C1 segment of cervical spinal cord (tissue), 14 donors: ENCODE measurements at places on chromosomes 6 and 20.
A peak's percentile ranks its signal among the peaks of the same experiment; 100 is the strongest.

DNA sequence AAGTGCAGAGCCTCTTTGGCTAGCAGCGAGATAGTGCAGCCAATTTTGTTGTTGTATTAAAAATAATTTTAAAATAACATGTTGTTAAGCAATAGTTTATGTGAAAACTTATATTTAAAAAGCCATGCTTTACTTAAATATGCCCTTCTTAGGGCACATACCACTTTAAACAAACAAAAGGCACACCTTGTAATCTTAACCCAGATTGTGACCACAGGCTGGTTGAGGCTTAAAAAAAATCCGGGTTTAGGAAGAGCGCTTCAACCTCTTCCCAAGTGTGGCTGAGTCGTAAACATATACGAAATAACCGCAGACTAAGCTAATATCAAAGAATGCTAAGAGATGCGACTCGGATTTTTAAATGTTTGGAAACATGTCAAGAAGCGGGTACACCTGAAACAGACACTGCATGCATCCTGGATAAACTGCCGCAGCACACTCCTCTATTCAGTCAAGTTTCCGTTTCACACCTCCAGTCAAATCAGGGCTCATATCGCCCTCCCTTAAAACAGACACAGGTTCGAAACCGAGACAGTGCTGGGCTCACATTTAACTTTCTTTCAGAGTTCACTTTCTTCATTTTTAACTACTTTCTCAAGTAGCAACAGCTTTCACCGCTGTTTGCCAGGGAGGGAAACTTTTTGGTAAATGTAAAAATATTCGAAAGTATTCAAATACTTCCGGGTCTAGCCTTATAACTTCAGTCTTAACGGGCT lies 1.5 kb downstream of the DEK start:
- DNase-seq = no peak

- no peak for DNase-seq
Measured at GRCh38 chr6:39072830-39073229, 24.2 kb downstream of the GLP1R start.

DNA sequence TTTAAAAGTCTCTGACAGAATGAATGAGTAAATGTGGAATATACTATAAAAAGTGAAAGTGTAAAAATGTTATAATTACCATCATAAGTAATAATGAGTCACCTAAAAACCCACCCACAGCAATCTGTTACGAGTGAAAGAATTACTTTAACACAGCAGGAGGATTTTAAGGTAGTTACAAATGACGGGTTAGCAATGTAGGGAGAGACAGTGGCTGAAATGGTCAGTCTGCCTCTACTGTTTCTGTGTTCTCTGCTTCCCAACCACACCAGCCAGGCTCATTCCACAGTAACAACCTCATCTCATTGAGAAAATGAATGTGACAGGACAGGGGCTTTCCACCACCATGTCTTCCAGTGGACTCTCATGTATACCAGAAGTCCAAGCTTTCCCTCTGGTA lies 124.4 kb upstream of the KCNK16 start:
- no peak for DNase-seq

DNA sequence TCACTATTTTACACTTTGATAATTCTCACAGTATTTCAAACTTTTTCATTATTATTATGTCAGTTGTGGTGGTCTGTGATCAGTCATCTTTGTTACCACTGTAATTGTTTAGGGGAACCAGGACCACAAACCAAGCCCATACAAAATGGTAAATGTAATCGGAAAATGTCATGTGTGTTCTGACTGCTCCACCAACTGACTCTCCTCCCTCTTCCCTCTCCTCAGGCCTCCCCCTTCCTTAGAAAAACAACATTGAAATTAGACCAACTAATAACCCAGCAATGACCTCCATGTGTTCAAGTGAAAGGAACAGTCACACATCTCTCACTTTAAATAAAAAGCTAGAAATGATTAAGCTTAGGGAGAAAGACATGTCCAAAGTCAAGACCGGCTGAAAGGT lies 63.8 kb downstream of the GMDS start:
- no peak for DNase-seq

GRCh38 chr6:5151955-5152401 lies 66.8 kb downstream of the PPP1R3G start:
- DNase-seq = no peak

- peak; percentile 77 for DNase-seq
Measured at GRCh38 chr6:28943557-28944411, 20.0 kb upstream of the TRIM27 start.

GRCh38 chr6:125904871-125905270 lies 51.7 kb upstream of the HINT3 start:
- DNase-seq = no peak

DNA sequence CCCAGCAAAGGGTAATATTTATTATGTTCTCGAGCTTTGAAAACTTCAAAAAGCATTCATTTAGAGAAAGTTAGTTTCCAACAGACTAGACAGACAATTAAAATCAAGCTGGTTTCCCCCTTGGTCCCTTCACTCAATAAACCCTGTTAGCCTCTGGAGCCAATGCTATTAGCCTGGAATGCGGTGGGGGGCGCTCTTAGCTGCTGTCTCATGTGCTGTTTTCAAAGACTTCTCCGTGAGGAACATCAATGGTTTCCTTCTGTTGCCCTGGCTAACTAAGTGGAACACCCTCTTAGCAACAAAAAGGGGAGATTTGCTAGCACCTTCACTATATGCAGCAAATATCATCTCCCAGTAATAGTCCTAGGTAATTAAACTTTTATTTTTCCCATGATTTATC lies 86.4 kb downstream of the LY86 start:
- DNase-seq = no peak

DNA sequence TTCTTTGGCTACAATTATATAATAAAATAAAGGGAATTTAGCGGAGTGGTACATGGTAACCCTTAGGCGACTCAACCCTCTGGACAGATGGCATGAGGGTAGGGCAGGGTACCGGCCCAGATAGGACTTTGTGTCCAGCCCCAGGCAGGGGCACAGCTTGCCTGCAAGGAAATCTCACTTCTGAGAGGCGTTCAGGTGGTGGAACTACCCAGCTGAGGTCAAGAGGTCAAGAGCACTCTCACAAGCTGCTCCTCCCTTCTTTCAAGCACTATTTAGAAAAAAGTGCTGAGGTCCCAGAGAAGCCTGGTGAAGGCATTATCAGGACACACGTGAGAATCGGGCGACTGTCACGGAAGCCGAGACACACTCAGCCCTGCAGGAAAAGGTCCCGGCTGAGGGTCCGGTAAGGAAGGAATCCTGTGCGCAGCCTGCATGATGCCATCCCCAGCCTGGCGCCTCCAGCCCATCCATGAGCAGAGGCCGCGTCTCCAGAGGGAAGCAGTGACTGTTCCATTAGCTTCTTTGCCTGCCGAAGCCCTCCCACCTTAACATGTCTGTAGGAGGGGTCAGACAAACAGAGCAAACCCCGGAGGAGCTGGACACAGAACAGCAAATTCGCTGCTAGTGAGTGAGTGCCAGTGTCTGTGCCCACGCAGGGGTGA lies 54.8 kb downstream of the WDR27 start:
- DNase-seq = no peak

- peak; percentile 14 for DNase-seq
Measured at GRCh38 chr20:51800060-51800871, 2.1 kb downstream of the SALL4 start.

- no peak for DNase-seq
Measured at GRCh38 chr6:100353276-100354015, 111.3 kb downstream of the SIM1 start.

GRCh38 chr6:33960345-33961313 lies 156.8 kb upstream of the MLN start:
- DNase-seq = no peak

GRCh38 chr6:119162134-119162775 lies 83.8 kb upstream of the FAM184A start:
- no peak for DNase-seq

DNA sequence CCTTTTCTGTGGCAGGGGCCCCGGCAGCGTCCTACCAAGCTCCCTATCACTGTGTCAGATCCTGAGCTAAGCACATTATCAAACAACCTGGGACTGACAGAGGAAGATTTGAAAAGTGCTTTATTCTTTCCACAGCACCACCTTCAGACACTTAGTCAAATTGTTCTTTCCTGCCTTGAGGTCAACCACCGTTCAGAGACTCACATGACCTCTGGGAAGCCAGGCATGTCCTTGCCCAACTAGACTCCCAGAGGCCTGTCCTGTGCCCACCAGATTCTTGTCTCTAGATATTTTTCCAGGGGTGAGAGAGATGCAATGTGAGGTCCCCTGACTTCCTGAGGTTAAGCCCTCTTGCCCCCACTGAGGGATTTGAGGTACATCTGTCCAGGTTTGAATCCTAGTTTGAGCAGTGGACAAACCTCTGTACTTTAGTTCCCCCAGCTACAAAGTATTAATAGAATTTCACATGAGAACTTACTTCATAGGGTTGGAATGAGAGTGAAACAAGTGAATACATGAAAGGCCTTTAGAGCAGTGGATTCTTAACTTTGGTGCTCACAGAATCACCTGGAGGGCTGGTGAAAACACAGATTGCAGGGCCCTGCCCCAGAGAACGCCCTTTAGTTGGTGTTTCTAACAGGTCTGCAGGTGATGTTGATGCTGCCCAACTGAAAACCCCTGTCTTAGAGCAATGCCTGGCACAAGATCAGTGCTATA lies 179.8 kb downstream of the CLIC5 start:
- DNase-seq = no peak

GRCh38 chr6:39451831-39452230 lies 129.3 kb upstream of the KCNK16 start:
- no peak for DNase-seq

DNA sequence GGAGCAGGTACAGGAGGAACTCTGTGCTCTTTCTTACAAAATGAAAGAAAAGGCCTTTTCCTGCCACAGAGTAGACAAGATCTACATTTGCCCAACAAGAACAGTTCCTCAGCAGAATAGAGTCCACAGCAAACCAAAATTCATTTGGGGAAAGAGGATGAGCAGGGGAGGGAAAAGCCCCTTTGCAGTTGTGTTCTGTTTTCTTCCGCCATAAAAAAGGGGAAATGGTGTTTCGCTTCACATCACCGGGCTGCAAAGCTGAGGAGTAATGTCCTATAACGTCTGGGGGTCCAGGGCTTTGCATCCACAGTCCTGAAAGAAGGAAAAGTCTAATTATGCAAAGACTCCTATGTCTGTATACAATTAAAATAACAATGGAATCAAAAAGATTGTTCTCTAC lies at the start of gene GPR31:
TSS of gene GPR31 (minus strand) at position 118 of the 400 bp plus-strand sequence. CDS start 149 bp downstream, outside the sequence.
- no peak for DNase-seq

- no peak for DNase-seq
Measured at GRCh38 chr20:47049771-47050170, 155.1 kb downstream of the EYA2 start.

DNA sequence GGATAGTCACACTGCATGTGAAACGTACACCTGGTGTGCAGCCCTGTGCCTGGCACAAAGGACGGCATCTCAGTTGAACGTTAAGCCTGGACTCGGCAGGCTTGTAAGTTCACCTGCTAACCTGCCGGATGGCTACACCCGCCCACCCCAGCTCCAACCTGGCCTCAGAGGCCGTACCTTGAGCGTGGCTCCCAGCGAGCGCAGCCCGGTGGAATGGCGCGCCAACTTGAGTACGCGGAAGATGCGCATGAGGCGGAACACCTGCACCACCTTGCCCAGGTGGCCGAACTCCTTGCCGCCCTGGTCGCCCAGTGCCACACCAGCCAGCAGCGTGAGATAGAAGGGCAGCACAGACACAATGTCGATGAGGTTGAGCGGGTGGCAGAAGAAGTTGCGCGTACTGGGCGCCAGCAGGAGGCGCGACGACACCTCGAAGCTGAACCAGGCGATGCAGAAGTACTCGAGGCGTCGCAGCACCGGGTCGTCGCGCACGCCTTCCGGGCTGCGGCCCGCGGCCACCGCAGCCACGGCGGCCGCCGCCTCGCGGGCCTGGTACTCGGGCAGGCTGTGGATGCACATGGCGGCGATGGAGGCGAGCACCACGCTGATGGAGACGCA lies 3.3 kb downstream of the KCNS1 start:
- DNase-seq = no peak

- no peak for DNase-seq
Measured at GRCh38 chr6:121333196-121333595, 1.1 kb downstream of the TBC1D32 start.

GRCh38 chr6:105488516-105489215 lies 85.8 kb upstream of the PREP start:
- DNase-seq = no peak

GRCh38 chr6:73695619-73696421 lies at the start of gene CD109:
TSS of gene CD109 (plus strand) at chr6:73696203. CDS start at chr6:73696216, 13 bp downstream.
- DNase-seq = peak; percentile 49

- no peak for DNase-seq
Measured at GRCh38 chr6:88705601-88706000, 257.8 kb downstream of the RNGTT start.

GRCh38 chr20:24531631-24532419 lies 62.4 kb downstream of the SYNDIG1 start:
- DNase-seq = no peak

DNA sequence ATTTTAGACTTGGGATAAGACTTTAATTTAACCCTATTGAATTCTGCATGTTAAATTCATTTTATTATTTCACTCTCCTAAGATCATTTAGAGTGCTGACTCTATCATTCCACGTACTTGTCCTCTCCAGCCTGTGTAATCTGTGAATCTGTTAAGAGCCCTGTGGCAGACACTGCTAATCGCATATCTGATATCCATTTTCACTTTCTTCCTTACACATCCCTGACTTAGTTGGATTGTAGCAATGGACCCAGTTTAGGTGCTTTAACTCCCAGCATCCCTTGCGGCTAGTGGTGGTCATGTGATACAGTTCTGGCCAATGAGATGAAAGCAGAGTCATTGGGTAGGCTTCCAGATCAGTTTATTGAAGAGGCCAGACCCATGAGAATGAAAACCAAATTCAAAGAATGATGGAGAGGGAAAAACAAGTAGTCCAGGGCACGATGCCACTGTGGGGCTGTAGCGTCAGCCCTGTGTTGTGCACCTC lies 57.2 kb upstream of the SOX4 start:
- DNase-seq = no peak

GRCh38 chr6:20472748-20473147 lies 61.5 kb upstream of the CDKAL1 start:
- no peak for DNase-seq

DNA sequence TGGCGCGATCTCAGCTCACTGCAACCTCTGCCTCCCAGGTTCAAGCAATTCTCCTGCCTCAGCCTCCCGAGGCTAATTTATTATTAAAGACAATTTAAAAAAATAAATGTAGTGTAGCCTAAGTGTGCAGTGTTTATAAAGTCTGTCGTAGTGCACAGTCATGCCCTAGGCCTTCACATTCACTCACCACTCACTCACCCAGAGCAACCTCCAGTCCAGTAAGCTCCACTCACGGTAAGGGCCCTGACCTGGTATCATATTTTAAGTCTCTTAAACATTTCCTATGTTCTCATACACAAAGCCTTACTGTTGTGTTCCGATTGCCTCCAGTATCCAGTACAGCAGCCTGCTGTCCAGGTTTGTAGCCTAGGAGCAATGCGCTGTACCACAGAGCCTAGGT lies 168.2 kb upstream of the FOXQ1 start:
- no peak for DNase-seq

DNA sequence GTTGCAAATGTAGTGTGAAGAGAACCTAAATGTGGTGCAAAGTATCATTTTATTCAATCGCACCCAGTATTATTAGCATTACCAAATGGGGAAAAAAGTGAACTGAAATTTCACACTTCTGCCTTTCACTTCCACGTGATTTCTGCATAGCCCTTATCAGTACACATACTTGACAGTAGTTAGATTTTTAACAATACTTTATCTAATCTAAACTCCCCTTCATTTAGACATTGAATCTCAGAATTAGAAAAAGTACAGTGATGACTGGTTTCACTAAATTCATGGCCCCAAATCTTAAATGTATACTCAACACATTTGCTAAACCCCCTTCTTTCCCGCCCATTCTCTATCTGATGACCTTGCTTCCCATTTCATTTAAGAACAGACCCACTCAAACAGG lies 14.3 kb downstream of the STX7 start:
- no peak for DNase-seq
